Stimulated activated memory B cell treated with anti-CD40 and anti-IgM and Interleukin-4, amounts not matched to agents 10 μg/mL and 1 μg/mL and 100 μg/mL, for 72 hours (primary cell): ENCODE measurements at places on chromosomes 3 and 15.

- ATAC-seq, result no peak
Observed at GRCh38 chr3:17905996-17906395, 163.6 kb upstream of the TBC1D5 start.

DNA sequence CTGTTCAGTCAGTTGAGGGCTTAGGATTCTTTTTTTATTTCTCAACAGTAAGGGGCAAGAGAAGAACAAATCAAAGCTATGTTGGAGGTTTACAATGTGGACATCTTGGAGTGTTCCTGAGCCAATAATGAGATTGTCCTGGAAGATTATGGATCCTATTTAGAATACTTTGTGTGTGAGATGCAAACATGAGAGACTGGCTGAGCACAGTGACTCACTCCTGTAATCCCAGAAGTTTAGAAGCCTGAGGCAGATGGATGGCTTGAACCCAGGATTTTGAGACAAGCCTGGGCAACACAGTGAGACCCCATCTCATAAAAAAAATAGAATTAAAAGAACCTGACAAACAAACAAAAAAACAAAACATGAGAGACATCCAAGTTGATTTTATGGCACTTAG lies 351.6 kb downstream of the GAP43 start:
- no peak for ATAC-seq

GRCh38 chr15:43390723-43391122 lies 19.8 kb downstream of the TUBGCP4 start:
- ATAC-seq, result no peak

GRCh38 chr15:40543631-40544294 lies 21.1 kb downstream of the CCDC32 start:
- peak; percentile 95 for ATAC-seq

- ATAC-seq, result peak; percentile 43
Observed at GRCh38 chr3:186003610-186004009, 65.8 kb upstream of the TRA2B start.

DNA sequence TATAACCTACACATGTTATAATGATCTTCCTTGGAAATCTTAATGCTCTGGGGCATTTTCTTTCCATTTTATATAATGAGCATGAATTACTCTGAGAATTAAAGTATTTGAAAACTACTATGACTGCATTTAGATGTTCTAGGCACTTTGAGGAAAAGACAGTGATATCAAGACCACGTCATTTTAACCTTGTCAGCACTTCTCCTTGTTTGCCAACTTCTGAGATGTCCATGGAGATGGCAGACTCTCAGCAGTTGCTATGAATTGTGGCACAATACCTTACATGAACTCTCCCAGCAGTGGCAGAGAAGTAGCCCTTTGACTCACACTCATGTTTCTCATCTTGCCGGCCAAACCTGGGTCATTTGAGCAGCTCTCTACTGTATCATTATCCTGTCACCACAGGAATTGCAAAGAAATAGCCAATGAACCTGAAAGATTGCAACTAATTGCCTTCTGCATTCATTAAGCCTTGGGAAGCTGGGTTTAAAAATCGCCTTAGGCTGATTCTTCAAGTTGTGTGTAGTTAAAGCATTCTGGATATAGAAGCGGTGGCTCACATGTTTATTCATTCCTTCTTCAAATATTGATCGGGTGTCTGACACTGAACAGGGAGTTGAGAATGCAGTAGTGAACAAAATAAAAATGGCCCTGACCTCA lies 272.2 kb upstream of the CFAP20DC start:
- no peak for ATAC-seq
